ENCODE measurements at places on chromosomes 1 and 21.

GRCh38 chr1:211903490-211904245 is 73.1 kb upstream of the LPGAT1 start:
- peak overlapping the region; percentile 89 for H3K27ac ChIP-seq
- DNase-seq, result peak; percentile 90
- no peaks in the 10 kb centered on the region for H3K27me3 ChIP-seq
- H3K4me1 ChIP-seq, result peaks cover 42% of the 10 kb centered on the region

DNA sequence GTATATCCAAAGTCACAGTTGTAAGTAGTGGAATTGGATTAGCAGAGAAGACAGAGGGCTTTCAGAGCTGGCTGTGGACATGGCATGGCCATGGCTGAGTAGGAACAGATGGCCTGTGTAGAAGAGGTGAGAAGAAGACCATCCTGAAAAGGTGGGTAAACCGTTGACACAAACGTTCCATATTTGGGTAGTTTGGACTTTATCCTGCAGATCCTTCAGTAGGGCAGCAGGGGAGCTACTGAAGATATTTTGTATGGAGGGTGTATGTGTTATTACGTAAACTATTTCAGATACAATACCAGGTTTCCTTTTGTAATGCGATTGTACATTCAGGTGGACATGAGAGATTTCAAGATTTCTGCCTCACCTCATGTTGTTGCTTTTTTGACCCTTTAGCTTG is 1.6 kb downstream of the UTP11 start:
- peaks cover 8% of the 10 kb centered on the region for H3K4me1 ChIP-seq
- H3K4me3 ChIP-seq, result no peak overlapping the region
- H3K27ac ChIP-seq, result no peak overlapping the region
- no peaks in the 10 kb centered on the region for H3K27me3 ChIP-seq

DNA sequence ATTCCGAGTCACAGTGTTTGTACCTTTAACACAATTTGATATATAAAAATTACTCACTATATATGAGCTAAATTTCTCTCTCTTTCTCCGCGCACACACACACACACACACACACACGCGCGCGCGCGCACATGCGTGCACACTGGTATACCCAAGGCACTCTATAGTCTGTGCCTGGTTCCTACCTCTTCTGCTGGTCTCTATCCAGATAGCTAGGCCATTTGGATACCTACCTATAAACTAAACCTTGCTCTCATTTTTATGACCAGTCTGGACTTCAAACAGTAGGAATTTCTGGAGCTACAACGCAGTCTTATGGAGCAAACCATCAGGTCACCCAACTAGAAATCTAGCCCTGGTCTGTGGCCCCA is 97.1 kb upstream of the MAGI3 start:
- no peaks in the 10 kb centered on the region for H3K27me3 ChIP-seq
- peak; percentile 42 for DNase-seq
- peak overlapping the region; percentile 87 for H3K27ac ChIP-seq
- no peaks in the 10 kb centered on the region for H3K36me3 ChIP-seq

DNA sequence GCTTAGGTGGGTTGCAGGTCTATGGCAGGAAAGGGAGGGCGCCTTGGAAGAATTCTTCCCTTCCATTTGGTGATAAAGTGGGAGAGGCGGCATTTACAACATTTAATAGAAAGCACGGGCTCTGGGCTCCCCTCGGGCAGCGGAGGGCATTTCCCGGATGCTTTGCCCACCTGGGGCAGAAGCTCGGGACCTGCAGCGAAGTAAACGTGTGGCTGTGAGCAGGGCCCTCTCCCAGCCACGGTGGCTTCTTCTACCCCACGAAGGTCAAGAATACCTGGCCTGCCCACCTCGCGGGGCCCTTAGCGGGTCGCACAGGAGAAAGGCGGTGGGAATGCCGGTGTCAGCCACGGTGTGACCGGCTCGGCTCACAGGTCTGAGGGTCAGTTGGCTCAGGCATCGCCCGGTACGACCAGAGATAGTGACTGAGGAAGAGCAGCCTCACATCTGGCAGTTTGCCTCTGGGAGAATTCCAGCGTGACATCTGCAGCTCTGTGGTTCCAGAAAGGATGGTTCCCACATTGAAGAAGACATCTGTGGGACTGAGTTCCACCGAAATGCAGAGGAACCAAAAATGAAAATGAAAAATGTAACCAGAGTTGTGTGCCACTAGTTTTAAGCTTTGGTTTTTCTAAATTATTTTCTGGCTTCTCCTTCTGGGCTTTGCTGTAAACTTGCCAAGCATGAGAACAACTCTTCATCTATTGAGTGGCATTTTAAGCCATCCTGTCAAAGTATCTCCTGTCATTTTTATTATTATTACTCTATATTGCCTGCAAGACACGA is 720 bp upstream of the F3 start:
- H3K4me3 ChIP-seq, result peak overlapping the region; percentile 89
- peaks cover 7% of the 10 kb centered on the region for H3K4me1 ChIP-seq
- H3K27me3 ChIP-seq, result no peaks in the 10 kb centered on the region
- peak; percentile 59 for DNase-seq

GRCh38 chr1:59433440-59433813 is 136.5 kb downstream of the FGGY start:
- H3K36me3 ChIP-seq, result no peaks in the 10 kb centered on the region
- DNase-seq, result no peak
- no peaks in the 10 kb centered on the region for H3K27me3 ChIP-seq
- peak overlapping the region; percentile 71 for H3K27ac ChIP-seq

DNA sequence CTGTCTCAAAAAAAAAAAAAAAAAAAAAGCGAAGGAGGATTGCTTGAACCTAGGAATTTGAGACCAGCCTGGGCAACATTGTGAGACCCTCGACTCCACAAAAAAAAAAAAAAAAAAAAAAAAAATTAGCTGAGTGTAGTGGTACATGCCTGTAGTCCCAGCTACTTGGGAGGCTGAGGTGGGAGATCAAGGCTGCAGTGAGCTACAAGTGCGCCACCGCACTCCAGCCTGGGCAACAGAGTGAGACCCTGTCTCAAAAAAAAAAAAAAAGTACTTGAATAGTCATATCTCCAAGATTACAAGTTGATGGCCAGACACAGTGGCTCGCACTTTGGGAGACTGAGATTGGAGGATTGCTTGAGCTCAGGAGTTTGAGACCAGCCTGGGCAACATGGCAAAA is 27.4 kb downstream of the ENO1 start:
- DNase-seq, result no peak
- H3K36me3 ChIP-seq, result no peaks in the 10 kb centered on the region

GRCh38 chr1:183841950-183842794 is 37.3 kb downstream of the RGL1 start:
- H3K36me3 ChIP-seq, result peaks cover 14% of the 10 kb centered on the region
- H3K27me3 ChIP-seq, result no peaks in the 10 kb centered on the region
- no peak overlapping the region for H3K4me3 ChIP-seq
- DNase-seq, result peak; percentile 24

- no peaks in the 10 kb centered on the region for H3K4me1 ChIP-seq
- no peaks in the 10 kb centered on the region for H3K36me3 ChIP-seq
- no peak for DNase-seq
- no peak overlapping the region for H3K27ac ChIP-seq
- H3K4me3 ChIP-seq, result no peak overlapping the region
- no peaks in the 10 kb centered on the region for H3K27me3 ChIP-seq
Observed at GRCh38 chr1:157574836-157575235, 22.5 kb upstream of the FCRL5 start.
